ENCODE measurements at places on chromosomes 12 and 14.

GRCh38 chr12:100128512-100128908 is 14.2 kb downstream of the BLTP3B start:
- peak; percentile 60 for DNase-seq

DNA sequence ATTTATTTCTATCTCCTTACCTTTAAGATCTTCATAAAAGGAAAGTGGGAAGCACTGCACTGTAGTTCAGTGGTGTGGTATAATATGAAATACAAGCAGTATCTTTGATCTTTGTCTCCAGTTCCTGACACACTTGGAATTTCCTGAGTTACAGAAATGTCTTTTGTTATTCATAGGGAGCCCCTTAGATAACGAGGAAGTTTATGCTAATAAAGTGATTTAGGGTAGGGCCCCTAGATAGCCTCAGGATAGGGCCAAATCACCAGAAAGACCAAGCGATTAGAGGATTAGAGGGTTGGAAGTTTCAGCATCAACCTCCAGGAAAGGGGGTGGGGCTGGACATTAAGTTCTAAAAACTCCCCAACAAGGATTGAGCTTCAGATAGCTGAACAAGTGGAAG is 29.9 kb upstream of the DDHD1 start:
- no peak for DNase-seq

GRCh38 chr14:77623201-77623600 is 6.8 kb upstream of the SPTLC2 start:
- DNase-seq = peak; percentile 35

- no peak for DNase-seq
Measured at GRCh38 chr14:92579244-92579936, 65.8 kb downstream of the RIN3 start.

GRCh38 chr14:75604979-75605851 is 26.8 kb downstream of the FLVCR2 start:
- peak; percentile 83 for DNase-seq

- no peak for DNase-seq
Measured at GRCh38 chr12:55733021-55733555, 4.3 kb upstream of the CD63 start.

- no peak for DNase-seq
Measured at GRCh38 chr12:57145460-57146059, 1.9 kb downstream of the LRP1-AS start.

GRCh38 chr12:99024191-99024590 is 379.1 kb downstream of the APAF1 start:
- DNase-seq = no peak

GRCh38 chr14:56005191-56006053 is 112.8 kb upstream of the PELI2 start:
- DNase-seq = no peak

DNA sequence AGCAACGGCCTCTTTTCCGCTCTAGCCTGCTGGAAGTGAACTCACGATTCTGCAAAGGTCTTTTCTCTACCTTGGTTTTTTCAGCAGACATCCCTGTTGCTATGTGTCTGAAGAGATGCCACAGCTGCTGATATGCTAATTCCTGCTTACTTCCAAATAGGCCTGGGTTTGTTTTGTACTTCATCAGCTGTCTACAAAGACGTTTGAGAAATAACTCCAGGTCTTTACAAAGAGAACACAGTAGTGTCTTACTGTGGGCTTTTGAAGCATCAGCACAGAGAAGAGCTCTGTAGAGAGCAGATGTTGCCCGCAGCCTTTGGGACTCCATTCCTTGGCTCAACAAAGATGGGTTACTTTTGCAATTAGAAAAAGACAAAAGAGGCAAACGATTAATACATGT is 1366.5 kb downstream of the AACS start:
- no peak for DNase-seq

- peak; percentile 39 for DNase-seq
Measured at GRCh38 chr12:85662207-85662602, 174.0 kb downstream of the RASSF9 start.

GRCh38 chr12:105477873-105478272 is 147.4 kb downstream of the C12orf75 start:
- DNase-seq = no peak

DNA sequence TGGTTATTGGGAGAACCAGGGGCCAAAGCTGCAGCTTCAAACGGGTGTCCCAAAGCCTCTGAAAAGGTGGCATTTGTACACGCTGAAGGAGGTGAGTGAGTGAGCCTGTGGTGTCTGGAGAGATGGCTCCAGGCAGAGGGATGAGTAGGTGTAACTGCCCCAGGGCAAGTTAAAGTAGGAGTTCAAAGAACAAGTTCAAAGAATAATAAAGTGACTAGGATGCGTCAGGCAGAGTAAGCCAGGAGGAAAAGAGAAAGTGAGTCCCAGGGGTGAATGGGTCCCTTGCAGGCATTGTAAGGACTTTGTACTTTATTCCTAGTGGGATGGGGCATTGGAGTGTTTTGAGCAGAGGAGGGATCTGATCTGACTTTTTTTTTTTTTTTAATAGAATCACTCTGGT is 201.4 kb upstream of the PWP1 start:
- DNase-seq = no peak

- no peak for DNase-seq
Measured at GRCh38 chr12:47165934-47166333, 86.2 kb upstream of the AMIGO2 start.

DNA sequence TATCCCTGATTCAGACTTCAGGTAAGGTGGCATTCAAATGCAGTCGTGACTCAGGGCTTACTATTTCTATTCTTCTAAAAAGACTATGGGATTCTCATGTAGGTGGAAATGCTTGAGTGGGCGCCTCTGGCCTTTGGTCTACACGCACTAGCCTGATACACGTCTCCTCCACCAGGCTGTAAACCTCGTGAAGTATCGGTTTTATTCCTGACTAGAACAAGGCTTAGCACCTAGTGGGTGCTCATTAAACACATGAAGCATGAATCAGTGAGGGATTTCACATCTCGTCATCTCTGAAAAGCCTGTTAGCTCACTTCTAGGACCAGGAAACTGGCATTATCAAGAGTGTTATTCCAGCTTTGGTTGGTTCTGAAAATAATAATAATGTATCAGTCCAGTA is 17.7 kb upstream of the HNF1A start:
- DNase-seq = no peak

- DNase-seq = no peak
Measured at GRCh38 chr14:21047378-21047781, 5.2 kb downstream of the RNASE7 start.

DNA sequence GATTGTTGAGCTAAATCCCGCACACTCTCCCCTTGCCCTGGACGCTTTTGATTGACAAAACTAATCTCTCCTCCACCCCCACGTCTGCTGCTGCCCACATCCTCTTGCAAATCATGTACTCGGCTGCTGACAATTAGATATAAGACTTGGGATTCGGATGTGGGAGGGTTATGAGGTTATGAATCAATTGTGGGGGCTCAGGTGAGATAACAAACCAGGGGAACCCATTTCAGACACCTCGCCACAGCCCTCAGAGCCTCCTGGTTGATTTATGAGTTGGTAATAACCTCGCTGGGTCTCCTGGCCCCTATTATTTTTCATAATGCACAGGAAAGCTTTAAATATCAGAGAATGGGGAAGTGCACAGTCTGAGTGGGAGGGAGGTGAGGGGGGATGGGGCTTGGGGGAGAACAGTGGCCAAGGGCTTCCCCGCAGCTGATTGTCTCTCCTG is 449.9 kb downstream of the DPF3 start:
- peak; percentile 58 for DNase-seq

DNA sequence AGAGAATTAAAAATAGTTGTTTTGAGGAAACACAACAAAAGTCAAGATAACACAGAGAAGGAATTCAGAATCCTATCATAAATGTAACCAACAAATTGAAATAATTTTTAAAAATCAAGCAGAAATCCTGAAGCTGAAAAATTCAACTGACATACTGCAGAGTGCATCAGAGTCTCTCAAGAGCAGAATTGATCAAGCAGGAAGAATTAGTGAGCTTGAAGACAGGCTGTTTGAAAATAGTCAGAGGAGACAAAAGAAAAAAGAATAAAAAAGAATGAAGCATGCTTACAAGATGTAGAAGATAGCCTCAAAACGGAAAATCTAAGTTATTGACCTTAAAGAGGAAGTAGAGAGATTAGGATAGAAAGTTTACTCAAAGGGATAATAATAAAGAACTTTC is 65.8 kb upstream of the PPP2R5C start:
- DNase-seq = no peak

DNA sequence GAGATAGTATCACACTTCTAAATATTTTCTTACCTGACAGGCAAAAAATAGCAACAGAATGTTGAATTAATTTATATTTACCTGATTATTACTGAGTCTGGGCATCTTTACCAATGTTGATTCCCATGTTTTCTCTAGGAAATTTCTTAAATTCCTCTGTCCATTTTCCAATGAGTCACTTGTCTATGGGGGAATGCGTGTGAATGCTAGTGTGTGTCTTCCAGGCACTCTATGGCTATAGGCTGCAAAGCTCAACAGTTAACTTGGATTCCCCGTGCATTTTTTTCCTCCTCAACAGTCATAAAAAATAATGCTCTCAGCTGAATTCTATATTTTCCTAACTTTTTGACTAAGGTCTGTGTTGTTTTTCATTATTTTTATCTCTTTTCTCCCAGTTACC is 1385.8 kb upstream of the FLRT2 start:
- DNase-seq = no peak

GRCh38 chr12:57093415-57094207 is 4.7 kb downstream of the NAB2 start:
- peak; percentile 60 for DNase-seq

DNA sequence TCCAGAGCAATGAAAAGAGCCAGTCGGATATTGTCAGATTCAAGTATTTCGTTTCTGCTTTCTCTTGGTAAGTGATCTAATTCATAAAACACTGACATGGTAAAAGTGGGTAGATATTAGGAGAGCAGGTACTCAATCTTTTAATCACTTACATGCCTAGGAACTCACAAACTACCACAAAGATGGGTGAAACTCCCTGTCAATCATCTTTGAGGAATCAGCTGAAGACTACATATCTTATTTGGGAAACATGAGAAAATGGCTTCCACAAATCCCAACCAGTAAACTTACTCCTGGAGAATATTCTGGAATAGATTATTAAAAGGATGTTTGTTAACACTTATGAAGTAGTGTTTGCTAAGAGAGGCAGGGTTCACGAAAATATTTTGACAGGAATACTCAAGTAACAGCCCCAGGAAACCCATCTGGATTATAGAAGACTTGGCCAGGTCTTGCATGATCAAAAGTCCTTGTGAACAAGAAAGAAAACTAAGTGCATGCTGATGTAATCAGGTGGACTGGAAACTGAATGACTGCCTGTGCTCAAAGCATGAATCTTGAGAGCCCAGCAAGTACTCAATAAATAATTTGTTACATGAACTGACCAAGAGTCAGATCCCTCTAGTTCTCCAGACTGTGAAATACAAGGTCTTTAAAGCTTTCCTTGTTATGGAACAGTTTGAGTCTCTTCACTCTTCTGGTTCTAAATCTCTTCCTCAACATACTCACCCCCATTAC is 15.5 kb downstream of the CNIH1 start:
- no peak for DNase-seq

DNA sequence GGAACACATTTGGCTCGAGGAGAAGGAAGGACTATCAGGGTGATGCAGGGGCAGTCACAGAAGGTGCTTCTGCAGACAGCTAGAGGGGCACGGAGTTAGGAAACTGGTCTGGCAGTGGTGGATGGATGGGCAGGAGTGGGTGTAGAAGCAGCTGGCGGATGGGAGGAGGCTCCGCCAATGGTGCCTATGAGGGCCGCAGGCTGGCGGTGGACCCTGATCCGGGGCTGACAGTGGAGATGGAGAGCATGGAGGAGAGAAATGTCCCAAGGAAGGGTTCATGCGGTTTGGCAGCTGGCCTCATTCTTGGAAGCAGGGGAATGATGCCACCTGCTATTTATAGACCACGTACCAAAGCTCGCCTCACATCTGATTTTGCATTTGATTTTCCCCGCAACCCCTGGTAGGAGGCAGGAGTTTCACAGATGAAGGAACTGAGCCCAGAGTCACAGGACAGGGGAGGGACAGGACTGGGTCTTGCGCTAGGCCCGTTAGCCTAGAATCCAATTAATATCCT is 237.1 kb downstream of the FOXN3 start:
- no peak for DNase-seq

- DNase-seq = no peak
Measured at GRCh38 chr14:60720962-60721325, 3.2 kb downstream of the SIX4 start.

DNA sequence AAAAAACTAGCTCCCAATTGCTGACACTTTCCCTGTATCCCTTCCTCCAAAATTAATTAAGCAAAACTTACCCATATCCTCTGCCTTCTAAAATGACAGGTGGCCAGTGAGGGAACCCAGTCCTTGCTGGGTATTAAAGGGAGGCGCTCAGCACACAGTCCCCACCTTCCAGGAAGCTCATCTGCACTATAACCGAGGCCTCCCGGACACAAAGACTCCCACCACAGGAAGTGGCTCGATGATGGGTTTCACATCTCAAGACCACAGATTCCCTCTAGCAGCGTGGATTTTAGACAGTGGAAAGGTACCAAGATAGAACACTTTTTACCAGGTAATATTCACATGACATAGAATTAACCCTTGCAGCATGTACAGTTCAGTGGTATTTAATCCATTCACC is 126.8 kb upstream of the NCOR2 start:
- DNase-seq = no peak

- DNase-seq = no peak
Measured at GRCh38 chr12:109458086-109458485, 19.0 kb downstream of the KCTD10 start.

GRCh38 chr14:61452452-61452851 is 131.1 kb downstream of the PRKCH start:
- no peak for DNase-seq

GRCh38 chr14:72535485-72535884 is 358.4 kb downstream of the DPF3 start:
- peak; percentile 50 for DNase-seq

GRCh38 chr12:101200824-101201223 is 9.2 kb downstream of the SLC5A8 start:
- no peak for DNase-seq

DNA sequence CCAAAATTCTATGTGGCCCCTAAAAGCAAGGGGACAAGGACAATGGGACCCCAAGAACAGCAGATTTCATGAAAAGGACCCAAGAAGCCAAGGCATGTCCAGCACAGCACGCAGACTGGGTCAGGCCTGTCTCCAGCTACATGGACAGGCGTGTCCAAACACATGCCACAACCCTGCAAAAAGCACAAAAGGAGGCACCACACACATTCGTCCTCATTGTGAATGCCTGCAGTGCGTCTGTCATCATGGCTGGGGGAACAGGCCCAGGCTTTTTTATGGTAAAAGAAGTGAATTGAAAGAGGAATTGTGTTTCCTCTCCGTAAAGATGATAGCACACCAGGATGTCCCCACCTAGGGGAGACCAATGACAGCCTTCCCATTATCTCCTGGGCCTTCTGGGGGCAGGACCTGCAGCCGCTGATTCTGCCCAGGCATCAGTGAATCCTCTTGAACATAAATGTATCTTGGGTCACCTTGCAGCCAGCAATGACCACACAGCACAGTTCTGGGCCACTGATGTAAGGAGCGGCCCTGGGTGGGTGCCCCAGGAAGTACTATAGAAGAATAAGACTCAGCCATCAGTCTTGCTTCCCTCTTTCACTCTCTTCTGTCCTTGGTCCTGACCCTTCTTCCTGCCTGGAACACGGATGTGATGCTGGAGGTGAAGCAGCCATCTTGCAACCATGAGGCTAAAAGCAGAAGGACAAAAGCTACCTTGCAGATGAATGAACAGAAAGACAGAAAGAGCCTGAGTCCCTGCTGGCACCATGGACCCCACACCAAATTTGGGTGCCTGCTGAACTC is 29.8 kb upstream of the C14orf180 start:
- no peak for DNase-seq

Measured in suppressor macrophage (primary cell).